ENCODE measurements at places on chromosomes 12 and 14.

DNA sequence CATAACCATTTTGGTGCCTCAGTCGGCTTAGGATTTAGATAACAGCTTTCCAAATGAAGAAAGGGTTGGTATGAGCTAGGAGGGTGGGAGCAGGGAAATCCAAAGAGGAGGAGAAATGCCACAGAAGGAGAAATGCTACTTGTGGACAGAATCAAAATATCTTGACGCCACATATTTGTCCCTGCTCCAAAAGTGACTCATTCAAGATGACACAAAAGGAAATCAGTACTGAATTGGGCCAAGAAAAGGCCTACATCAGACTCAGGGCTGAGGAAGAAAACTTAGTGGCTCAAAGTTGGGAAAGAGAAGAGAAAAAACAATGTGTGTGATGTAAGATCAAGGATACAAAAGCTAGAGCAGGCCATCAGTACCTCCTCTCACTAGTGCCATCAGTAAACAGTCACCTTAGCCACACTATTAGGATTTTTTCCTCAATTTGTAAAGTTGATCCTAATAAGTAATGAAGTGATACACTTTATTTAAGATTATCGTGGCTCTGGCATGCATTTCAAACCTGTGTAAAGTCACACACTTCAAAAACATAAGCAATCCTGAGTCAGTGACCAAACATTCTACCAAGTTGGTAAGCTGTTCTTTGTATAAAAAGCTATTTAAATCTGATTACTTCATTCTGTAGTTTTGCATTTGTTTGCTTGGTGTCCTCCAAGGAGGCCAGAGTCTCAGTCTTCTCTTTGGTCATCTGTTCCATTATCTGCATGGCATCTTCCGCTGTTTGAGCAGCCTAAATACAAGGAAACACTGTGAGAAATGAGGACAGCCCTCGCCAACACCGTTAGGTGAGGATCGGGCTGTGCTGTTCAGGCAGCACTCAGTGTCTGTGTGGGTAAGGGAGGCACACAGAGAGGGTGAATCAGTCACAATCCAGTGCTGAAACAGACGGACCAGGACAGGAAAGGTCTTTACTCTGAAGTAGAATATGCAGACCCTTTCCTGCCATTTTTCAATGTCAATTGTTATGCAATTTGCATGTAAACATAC is 52.6 kb upstream of the VPS33A start:
- no peak for DNase-seq

DNA sequence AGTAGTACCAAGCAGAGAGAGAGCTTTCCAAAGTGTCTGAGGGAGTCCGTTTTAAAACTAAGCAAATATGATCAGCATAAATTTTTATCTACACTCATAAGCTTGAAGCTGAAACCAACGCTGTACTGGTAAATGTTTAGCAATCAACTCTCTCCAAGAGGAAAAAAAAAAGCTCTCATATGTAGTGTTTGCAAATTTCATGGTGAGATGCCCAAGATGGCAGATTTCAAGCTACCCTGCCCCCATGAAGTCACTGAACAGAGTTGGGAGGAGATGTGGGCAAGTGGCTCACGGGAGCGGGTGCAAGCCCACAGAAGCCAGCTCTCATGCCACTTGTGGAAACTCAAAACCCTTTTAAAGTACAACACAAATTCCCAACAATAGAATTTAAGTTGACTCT is 475.8 kb downstream of the BCAT1 start:
- DNase-seq = no peak

- DNase-seq = no peak
These were observed 1.4 kb upstream of the GABARAPL1 start for GRCh38 chr12:10211101-10211939.

DNA sequence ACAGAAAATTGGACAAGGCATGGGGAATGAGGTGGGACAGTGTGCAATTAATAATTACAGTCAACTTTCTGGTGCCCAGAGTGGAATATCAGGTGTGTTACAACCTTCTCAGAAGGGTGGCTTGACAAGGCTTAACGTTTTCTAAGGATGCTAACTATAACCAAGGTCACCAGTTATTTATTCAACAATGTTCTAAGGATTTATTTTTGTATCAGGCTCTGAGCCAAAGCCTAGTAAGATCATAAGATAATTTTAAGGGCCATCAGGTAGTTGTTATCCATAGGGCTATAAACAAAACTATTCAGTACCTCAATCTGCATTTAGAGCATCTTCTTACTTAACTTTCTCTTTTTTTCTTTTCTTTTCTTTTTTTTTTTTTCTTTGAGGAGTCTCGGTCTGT is 134.0 kb downstream of the TMTC1 start:
- DNase-seq = no peak

- DNase-seq = no peak
These were observed 101.1 kb downstream of the ZFP36L1 start for GRCh38 chr14:68691792-68692118.

DNA sequence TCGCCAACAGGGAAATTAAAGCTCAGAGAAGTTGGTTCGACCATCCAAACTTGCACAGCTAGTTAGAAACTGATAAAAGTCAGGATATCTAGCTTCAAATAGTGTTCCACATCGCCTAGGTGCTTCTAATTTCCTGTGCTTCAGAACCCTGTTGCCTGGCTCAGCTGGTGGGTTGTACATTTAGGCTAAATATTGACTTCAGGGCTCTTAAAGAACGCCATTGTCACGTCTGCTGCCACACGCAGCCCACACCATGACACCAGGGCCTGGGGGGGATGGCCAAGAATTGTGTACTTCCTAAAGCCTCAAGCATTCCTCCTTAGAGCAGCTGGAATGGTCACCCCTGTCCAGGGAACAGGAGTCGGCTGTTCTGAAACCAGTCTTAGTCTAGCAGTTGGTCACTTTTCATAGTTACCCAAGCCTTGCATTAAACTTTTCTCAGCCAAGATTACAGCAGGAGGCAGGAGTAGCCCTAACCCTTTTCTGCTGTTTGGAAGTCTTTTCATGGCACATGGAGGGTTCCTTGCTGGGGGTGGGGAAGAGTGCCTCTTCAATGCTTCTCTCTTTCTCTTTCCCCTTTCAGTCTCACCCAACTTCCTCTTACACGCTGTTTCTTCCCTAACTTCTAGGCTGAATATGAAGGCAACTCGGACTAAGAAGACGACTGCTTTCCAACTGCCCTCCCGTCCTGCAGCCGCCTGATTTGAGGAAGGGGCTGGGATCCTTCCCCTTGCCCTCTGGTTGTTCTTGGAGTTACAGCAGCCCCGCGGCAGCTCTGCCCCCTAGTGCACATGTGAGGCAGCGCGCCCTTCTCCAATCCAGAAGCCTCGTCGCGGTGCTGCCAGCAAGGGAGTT is 17.1 kb downstream of the FOS start:
- DNase-seq = peak; percentile 79

- no peak for DNase-seq
These were observed 65.1 kb downstream of the TRMT5 start for GRCh38 chr14:60915781-60916180.

GRCh38 chr14:101116065-101116464 is 212.5 kb upstream of the RTL1 start:
- DNase-seq = no peak

DNA sequence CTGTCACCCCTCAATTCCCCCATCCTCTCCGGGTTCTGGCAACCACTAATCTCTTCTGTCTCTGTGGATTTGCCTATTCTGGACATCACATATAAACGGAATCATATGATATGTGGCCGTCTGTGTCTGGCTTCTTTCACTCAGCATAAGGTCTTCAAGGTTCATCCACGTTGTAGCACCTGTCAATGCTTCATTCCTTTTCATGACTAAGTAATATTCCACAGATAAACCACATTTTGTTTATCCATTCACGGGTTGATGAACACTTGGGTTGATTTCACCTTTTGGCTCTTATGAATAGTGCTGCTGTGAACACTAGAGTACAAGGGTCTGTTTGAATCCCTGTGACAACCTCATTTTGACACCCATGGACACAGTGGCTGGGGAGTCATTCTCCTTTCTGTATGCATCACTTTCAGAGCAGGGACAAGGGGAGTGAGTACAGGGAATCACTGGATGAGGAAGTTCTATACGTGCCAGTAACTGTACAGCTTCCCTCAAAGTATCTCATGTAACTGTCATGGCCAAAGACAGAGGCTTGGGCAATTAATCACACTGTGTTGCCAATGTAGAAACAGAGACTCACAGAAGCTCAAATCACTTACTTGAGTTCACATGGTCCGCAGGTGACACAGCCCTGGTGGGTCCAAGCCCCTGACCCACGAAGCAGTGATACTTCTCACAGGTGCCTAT is 10.9 kb upstream of the TESC start:
- no peak for DNase-seq

GRCh38 chr14:104145826-104146601 is 7.6 kb downstream of the KIF26A start:
- no peak for DNase-seq

GRCh38 chr12:56128670-56129205 is 671 bp downstream of the ESYT1 start:
- no peak for DNase-seq
